ENCODE measurements at places on chromosomes 2 and 18.
A peak's percentile ranks its signal among the peaks of the same experiment; 100 is the strongest.

- DNase-seq: no peak
Observed at GRCh38 chr2:42888321-42889245, 96.2 kb upstream of the HAAO start.

GRCh38 chr2:128488434-128488833, 169.8 kb upstream of the HS6ST1 start:
- no peak for DNase-seq

DNA sequence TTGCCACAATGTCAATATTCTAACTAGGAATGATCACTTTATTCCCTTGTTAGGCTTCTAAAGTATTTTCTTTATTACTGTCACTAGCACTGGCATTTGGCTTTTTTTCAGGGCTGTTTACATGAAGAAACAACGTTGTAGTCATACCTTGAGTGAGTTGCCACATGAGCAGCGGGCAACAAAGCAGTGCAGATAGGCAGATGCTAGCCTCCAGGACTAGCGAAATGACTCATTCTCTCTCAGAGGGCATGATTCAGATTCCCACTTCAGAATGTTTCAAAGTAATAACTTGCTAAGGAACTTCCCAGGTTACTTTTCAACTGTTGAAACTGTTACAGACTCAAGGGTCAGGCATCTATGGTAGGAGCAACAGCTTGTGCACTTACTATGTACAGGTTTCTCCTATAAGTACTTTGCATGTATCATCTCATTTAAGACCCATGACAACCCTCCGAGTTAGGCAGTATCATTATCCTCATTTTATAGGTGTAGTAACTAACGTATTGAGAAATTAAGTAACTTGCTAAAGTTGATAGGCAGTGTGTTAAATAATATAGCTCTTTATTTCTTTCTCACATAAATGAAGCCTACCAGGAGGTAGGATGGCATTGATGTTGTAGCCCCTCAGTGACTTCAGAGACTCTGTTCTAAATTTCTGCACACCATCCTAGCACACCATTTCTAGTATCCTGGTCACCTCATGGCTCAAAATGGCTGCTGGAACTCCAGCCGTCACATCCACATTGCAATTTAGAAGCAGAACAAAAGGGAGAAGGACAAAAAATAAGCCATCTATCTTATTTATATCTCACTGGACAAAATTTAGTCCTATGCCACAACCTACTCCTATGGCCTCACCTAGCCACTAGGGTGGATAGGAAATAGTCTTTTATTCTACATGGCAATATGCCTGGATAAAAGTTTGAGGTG, 83.3 kb downstream of the ICOS start:
- no peak for DNase-seq

- DNase-seq: no peak
Observed at GRCh38 chr2:128301501-128301966, 17.1 kb downstream of the HS6ST1 start.

GRCh38 chr2:165793161-165793778, 777 bp downstream of the GALNT3 start:
- peak; percentile 2 for DNase-seq
